OCI-M1 (cell line): ENCODE measurements at places on chromosomes 4 and X.
A peak's percentile ranks its signal among the peaks of the same experiment; 100 is the strongest.

DNA sequence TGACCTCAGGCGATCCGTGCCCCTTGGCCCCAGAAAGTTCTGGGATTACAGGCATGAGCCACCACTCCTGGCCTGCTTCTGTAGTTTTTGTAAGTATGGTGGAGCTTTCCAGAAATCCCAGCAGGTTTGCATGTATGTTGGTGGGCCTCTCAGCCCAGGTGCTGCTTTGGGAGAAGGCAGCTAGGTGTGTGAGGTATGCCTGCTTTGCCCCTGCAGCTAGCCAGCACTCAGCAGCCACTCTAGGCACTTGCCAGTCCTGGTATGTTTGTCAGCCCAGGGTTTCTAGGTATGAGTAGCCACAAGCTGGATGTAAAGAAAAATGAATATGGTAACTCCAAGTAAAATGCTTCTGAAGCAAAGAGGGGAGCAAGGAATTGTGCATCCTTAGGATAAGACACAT lies 8.9 kb downstream of the SNX25 start:
- no peak for DNase-seq

- DNase-seq: peak; percentile 32
Measured at GRCh38 chrX:14529290-14529989, at the start of gene GLRA2. TSS of gene GLRA2 (plus strand) at chrX:14529536. CDS start at chrX:14530058, 522 bp downstream.

GRCh38 chr4:187069398-187069797 lies 345.7 kb upstream of the FAT1 start:
- no peak for DNase-seq

DNA sequence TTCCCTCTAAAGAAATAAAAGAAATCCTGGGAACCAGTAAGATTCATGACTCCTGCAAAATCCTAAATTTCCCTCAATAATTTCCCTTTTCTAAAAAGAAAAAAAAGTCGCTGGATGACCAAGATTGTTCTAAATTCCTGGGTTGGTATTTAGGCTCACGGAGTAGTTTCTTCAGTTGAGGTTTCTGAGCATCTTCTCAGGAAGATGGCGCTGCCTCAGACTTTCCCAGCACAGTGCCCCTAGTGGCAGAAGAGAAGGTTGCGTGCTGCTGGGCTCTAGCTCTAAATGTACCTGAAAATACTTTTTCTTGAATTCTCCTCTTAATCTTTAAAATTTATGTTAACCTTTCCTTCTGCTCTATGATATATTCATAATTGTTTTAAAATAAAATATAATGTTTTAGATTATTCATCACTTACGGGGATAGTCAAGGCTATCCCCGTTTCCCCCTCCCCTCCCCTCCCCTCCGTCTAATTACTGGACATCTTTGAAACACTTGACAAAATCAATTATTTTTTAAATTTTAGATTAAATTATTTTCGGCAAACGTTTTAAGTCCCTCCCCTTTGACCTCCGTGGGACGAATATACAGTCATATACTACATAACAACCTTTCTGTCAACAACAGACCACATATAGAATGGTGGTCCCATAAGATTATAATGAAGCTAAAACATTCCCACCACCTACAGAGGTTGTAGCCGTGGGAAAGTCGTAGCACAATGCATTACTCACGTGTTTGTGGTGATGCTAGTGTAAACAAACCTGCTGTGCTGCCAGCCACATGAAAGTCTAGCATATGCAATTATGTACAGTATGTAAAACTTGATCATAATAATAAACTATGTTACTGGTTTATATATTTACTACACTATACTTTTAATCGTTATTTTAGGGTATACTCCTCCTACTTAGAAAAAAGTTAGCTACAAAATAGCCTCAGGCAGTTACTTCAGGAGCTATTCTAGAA lies 41.0 kb upstream of the GATB start:
- peak; percentile 81 for DNase-seq

- DNase-seq: peak; percentile 80
Measured at GRCh38 chrX:115259238-115259875, 25.5 kb upstream of the LRCH2 start.

- DNase-seq: no peak
Measured at GRCh38 chrX:13364230-13364857, 44.5 kb upstream of the ATXN3L start.

- DNase-seq: peak; percentile 51
Measured at GRCh38 chrX:130829526-130830515, 73.2 kb downstream of the ENOX2 start.

DNA sequence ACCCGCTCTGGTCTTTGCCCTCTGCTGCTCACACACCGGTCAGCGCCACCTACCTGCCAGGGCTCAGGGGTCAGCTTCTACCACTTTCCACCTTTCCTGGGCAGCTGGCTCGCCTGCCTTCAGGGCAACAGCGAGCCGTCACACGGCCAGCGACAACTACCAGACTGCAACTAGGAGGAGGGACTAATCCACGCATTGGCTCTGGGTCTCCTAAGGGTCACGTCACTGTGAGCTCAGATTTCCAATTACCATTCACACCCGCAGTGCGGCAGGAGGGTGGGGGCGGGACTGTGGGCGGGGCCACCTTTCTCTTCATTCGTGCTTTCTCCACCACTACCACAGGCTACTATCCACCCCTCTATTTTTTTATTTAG lies at the start of gene BEX5:
TSS of gene BEX5 (minus strand) at position 172 of the 374 bp plus-strand sequence. CDS start 1,712 bp downstream, outside the sequence.
- DNase-seq: peak; percentile 0

DNA sequence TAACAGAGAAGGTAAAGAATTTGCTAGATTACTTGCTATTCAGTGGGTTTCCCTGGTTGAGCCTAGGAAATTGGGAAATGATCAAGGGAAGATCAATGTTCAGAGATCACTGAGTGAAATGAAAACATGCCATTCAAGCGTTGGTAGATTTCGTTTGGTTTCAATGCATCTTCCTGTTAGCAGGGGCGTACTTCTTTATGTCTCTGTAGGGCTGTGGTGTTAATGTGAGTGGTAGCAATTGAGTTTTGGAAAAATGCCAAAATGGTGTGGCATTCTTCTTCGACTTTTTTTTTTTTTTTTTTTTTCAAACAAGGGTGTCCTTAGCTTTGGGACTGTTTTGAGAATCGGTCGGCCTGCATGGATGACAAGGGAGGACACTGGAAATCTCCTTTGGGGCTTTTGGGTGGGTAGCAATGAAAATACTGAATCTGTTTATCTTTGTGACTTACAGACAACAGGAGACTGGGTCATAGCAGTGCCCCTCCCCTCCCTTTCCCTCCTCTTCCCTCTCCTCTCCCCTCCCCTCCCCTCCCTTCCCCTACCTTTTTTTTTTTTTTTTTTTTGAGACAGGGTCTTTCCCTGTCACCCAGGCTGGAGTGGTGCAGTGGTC lies 50.4 kb downstream of the SPRY1 start:
- no peak for DNase-seq

DNA sequence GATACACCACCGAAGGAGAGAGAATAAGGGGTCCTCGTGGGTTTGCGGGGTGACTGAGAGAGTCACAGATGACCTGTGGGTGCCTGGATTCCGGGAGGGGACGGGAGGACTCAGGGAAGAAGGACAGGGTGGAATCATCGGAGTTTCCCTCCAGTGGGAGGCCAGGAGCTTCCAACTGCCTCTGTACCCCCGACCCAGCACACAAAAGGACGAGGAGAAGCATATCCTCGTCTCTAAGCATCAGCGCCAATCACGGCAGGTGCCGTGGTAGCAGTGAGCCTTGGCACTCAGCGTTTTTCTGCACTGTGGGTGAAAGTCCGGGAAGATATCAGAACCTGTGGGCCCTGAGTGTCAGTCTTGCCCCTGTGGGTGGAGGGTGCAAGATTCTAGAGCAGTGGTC lies 62.0 kb downstream of the ASMT start:
- DNase-seq: no peak

DNA sequence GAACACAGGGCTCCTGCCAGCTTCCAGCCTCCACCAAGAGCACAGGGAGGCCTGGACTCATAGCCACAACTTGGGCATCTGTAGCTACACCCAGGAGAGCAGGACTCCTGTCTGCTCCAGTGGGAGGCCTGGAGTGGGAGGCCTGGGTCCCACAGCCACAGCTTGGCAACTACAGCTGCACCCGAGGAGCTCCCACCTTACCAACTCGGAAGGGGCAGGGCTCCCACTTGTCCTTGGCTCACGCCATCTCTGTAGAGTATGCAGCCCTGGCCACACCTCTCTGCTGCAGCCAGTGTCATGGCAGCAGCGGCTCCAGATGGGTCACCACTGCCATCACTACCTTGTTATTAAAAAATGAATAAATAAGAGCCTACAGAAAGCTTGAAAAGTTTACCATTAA lies 45.5 kb downstream of the ARAP2 start:
- DNase-seq: no peak

GRCh38 chr4:8238515-8239053 lies 31.0 kb upstream of the HTRA3 start:
- DNase-seq: no peak

DNA sequence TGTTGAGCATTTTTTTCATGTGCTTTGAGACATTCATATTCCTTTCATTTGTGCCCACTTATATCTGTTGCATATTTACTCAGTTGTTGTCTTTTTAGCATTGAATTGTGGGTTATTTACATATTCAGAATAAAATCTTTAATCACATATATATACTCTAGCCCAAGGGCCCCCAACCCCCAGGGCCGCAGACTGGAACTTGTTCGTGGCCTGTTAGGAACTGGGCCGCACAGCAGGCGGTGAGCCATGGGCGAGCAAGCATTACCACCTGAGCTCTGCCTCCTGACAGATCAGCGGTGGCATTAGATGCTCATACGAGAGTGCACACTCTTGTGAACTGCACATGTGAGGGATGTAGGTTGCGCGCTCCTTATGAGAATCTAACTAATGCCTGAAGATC lies 480.6 kb downstream of the KCTD8 start:
- no peak for DNase-seq

- no peak for DNase-seq
Measured at GRCh38 chr4:79831119-79831528, 241.9 kb downstream of the ANTXR2 start.

GRCh38 chr4:27414887-27415731 lies 554.5 kb downstream of the STIM2 start:
- no peak for DNase-seq

- DNase-seq: no peak
Measured at GRCh38 chr4:13988353-13989305, 361.1 kb upstream of the BOD1L1 start.

GRCh38 chrX:2933125-2933900 lies 4.2 kb upstream of the ARSD start:
- no peak for DNase-seq

- peak; percentile 36 for DNase-seq
Measured at GRCh38 chr4:38672074-38672396, 8.0 kb downstream of the KLF3 start.
